Stimulated activated CD4-positive, alpha-beta T cell treated with anti-CD3 and anti-CD28 coated beads, TNF-alpha, amount 100 ng/mL, for 48 hours (primary cell): ENCODE measurements at places on chromosomes 7 and 10.
A peak's percentile ranks its signal among the peaks of the same experiment; 100 is the strongest.

DNA sequence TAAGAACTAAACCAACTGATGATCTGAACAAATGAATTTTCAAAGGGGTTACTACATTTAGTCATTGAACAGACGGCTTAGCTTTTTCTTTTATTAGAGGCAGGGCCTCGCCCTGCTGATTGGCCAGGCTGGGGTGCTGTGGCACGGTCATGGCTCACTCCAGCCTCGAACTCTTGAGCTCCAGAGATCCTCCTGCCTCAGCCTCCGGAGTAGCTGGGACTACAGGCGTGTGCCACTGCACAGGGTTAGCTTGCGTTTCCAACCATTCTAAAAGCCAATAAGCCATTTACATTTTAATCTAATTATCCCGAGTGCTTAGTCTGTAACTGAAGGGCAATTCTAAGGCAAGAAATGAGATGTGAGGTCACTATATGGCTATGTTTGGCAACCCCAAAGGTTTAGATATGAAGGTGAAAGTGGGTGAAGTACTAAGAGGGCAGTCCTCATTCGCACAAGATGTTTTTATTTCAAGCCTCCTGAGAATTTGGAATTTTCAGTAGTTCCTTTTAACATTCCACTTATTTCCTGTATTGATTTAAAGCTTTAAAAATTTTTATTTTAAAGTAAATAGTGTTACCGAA, 1.6 kb upstream of the CDK13 start:
- DNase-seq: no peak

DNA sequence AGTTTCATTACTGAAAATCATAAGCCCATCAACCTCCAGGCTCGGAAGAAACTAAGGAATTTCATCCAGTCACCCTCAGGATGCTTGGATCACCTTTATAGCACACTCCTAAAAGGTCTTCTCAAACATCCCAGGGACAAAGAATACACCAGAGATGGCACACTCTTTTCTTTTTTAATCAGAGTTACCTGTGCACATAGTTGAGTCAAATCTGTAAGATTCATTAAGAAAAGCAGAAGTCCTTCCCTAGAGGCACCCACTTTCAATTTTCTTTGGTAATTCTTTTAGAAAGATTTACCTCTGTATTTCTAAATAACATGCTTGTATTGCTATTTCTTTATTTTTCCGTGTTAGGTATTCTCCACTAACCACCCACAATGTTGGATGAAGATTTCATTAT, 50.6 kb upstream of the IL6 start:
- DNase-seq: no peak

DNA sequence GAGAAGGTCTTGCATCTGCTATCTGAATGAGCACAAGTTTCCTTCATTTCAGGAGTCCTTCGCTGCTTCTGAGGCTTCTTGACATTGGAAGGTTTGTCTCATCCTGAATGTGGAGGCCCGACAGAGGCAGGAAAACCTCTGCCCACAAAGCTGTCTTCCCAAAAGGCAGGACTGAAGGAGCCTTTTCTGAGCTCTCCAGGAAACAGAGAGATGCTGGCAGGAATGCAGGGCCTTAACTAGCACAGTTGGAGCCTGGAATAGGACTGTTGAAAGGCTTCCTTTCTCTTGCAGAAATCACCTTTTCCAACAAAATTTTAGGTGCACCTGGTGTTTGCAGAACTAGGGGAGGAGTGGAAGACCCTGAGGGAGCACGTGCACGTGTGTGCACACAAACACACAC, 637.4 kb upstream of the MKI67 start:
- no peak for DNase-seq

GRCh38 chr7:121428855-121429489, 32.9 kb upstream of the FAM3C start:
- DNase-seq: no peak

DNA sequence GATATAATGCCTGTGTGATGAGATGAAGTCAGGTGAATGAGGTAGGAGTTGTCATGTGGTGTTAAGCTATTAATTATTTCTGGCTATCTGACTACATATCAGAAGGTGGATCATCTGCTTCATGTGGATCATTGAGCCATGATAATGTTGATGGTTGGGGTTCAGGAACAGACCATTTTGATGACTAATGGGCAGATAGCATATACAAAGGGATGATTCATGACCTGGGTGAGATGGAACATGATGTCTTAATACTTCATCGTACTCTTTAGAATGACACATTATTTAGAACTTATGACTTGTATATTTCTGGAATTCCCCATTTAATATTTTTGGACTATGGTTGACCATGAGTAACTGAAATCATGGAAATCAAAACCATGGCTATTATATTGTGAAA, 155.1 kb downstream of the OR13A1 start:
- no peak for DNase-seq

DNA sequence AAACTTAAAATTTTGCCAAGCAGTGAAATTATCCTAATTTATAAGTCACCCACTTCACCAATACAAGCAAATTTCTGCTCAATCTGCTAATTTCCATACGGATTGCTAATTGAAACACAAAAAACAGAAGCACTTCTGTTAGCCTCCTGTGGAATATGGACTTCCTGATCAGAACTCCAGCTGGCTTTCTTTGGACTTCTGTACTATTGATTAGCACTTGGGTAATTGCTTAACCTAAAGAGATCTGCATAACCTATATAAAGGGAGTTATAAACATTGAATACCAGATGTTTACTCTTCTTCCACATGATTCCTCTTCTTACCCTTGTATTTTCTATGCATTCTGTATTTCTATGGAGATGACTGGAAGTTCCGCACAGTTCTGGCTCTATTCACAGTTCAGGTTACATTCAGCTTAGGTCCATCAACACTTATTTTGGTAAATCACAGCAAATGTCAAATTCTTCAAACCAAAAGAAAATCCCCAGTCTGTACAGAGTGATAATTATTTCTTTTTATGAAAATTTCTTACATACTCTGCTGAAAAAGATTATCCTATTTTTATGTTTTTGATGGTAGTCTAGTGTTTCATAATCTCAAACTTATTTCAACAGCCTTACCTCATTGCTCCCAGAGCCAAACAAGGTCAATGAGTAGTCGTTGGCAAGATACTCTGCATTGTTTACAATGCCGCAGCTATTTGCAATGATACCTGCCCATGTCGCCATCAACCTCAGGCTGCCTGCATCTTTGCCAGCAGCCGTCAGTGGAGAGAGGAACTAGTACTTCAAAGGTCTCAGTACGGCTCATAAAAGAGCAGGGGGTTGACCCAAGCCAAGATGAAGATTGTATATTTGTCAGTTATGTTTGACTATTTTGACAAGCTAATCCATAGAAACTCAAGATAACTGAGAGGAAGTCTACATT, 225.6 kb downstream of the AHR start:
- DNase-seq: no peak

DNA sequence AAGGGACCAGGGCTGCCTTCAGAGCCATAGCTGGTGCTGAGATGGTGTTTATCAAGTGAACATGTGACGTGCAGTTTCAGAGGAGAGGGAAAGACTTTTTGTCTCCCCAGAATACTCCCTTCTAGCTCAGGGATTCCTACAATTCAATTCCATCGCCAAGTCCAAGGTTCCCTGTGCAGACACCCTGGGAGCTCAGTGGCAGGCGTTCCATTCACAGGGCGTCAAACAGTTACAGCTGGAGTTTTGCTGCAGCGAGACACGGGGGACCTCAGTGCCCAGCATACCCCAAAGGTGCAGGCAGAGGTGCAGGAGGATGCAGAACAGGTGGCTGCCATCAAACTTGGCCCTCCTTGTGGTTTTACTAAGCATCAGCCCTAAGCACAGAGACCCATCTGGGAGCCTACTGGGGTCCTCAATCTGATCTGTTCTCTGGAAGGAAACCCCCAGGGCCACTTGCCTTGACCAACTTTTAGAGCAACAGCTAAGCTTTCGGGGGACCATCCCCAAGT, 846 bp upstream of the CALML5 start:
- DNase-seq: no peak

- DNase-seq: peak; percentile 41
Observed at GRCh38 chr10:98041352-98042043, 11.1 kb upstream of the CRTAC1 start.

GRCh38 chr7:102170393-102170970, 116.2 kb upstream of the SH2B2 start:
- DNase-seq: no peak

DNA sequence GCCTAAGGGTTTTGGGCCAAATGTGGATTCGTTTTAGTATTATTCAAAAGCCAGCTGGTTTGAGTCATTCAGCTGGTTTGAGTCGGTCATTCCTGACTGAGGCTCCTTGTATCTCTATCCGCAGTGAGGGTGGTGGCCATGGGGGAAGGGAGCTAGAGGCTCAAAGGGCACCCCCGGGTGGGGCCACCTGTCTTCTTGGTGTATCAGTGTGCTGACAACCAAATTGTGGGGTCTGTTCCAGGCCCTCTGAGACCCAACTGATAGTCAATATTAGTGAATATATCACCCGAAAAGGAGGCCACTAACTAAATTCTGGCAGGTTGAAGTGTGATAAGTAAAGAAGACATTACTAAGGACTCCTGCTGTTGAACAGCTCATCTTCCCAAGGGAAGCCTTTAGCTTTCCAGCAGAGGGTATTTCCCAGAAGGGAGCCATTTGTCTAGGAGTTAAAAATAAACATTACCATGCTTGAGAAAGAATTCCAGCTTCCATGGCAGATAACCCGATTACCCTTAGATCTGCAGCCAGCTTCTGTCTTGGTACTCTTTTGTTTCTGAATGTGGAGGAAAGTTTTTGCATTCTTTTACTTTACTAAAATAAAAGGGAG, 29.9 kb upstream of the DDX50 start:
- DNase-seq: no peak

GRCh38 chr10:93813507-93814465, 56.0 kb downstream of the LGI1 start:
- peak; percentile 14 for DNase-seq

- no peak for DNase-seq
Observed at GRCh38 chr7:158576050-158576762, 11.4 kb downstream of the PTPRN2 start.

DNA sequence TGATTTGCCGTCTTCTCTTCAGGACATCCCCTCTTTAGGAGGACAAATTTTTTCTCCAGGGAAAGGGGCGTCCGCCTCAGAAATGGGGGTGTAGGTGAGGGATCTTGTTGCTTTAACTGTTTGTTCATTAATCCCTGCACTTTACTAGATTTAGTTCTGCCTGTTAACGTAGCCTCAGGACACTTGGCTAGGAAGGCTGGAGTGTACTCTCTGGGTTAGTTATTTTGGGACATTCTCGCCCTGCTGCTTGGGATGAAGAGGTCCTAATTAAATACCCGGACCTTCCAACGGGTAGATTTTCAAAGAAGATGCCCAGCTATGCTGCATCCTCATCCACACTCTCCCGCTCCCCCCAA, 552 bp upstream of the ZNF365 start:
- DNase-seq: no peak

DNA sequence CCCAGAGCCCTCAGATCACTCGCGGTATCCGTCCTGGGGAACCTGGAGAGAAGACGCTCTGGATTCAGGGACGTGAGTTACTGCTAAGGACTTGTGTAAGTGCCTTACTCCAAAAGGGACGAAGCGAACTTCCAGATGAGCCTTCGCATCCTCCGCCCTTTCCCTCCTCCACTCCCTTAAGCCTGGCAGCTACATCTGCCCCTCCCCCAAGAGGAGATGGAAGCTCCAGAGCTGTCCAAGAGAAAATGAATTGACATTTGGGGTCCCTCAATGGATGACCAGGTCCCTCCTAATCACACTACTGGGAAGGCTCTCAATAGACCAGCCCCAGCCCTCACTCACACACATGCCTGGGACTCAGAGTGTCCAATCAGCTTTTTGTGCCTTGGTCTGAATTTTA, 31.3 kb upstream of the GDF10 start:
- DNase-seq: no peak

DNA sequence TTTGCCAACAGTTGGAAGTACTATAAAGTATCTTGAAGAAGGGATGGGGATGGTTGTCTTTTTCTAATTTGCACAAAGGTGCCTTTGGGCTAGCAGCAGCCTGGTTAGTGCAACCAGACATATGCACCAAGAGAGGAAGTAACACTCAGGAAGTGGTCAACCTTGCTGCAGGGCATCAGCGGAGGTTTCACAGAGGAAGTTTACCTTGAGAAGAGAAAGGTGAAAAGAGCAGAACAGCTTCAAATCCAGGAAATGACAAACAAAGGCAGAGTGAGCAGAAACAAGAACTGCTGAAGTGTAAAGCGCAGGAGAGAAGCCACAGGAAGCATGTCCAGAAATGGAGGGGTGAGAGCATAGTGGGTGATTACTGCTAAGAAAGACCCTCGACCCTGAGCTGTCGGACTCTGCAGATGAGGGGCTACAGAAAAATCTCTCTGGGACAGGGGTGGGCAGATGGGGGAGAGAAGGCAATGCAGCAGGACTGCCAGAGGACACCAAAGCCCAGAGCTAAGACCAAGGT, 66.9 kb downstream of the STK17A start:
- DNase-seq: no peak

DNA sequence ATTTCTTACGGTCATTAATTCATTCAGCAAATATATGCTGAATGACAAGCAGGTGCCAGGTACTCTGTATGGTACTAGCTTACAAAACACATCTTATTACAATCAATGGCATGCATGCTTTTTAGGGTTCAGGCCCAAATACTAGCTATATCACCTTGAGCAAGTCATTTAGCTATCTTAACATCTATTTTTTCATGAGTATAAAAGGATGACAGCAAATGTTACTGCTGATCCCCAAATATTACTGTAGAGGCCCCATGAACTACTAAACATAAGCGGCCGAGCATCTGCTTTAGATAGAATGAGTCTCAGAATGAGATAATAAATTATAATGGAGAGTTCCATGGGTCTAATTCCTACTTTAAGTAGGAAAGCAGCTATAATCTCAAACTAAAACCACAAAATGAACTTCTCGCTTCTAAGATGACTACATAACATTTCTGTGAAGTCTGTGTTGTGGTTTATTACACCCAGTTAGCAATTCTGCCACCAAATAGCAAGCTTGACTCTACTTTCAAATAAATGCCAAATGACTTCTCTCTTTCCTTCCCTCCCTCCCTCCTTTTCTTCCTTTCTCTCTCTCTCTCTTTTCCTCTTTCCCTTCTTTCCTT, 113.7 kb upstream of the LRRN3 start:
- DNase-seq: no peak

- DNase-seq: no peak
Observed at GRCh38 chr10:133164816-133165555, 5.0 kb downstream of the KNDC1 start.

- DNase-seq: no peak
Observed at GRCh38 chr10:49277973-49278372, 21.0 kb upstream of the C10orf71 start.

- no peak for DNase-seq
Observed at GRCh38 chr10:107733328-107734130, 569.0 kb upstream of the SORCS1 start.
